ENCODE measurements at places on chromosomes 5 and 9.

- no peak for DNase-seq
These were observed 297.1 kb downstream of the HCN1 start for GRCh38 chr5:45399041-45399440.

GRCh38 chr5:31632460-31632859, 6.5 kb upstream of the PDZD2 start:
- DNase-seq: no peak

- no peak for DNase-seq
These were observed 3.7 kb upstream of the AJM1 start for GRCh38 chr9:136838314-136839228.

GRCh38 chr9:100759215-100759614, 181.3 kb downstream of the CAVIN4 start:
- DNase-seq: no peak

DNA sequence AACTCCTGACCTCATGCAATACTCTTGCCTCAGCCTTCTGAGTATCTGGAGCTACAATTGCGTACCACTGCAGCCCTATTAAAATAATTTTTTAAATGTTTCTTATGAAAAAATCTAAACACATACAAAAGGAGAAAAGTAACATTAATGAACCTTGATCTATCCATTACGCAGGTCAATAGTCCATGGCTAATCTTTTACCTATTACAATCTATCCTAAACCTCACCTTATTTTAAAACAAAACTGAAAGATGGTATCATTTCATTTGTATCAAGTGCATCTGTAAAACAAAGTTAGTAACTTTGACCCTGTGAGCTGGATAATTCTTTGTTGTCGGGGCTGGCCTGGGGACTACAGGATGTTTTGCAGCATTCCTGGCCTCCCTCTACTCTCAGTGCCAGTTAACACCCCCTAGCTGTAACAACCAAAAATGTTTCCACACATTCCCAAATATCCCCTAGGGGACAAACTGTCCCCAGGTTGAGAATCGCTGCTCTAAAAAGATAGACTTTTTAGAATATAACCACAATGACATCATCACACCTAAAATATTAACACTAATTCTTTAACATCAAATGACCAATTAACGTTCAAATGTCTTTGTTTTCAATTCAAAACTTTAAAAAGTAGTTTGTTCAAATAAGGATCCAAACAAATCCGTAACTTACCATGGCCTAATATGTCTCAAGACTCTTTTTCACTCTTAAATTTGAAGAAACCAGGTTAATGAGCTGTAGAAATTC, 54.8 kb downstream of the RNF38 start:
- no peak for DNase-seq

DNA sequence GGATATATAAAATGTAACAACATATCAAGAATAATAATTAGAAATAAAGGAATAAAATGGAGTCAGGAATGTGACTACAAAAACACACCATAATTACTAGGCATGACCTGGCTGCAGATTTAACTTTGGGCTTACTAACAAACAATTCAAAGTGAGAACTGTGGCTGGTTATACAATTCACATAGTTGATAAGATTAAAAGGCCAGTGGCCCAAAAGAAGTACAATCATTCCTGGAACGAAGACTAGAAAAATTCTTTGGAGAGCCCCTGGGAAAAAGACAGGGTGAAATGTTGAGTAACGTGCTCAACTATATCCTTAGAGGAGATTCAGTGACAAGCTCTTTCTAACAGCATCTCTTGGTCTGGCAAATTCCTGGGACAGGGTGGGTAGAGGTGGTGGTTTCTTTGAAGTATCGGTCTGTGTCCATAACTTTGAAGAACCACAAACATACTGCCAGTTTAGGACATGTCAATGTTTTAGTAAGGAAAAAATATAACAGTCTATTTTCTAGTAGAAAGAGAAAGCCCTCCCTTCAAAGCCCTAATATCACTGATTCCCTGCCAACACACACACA, 75.0 kb upstream of the IL6ST start:
- no peak for DNase-seq

- DNase-seq: no peak
These were observed 146.3 kb downstream of the RORB start for GRCh38 chr9:74643303-74643923.

GRCh38 chr9:124257070-124257843, 492 bp upstream of the NEK6 start:
- DNase-seq: no peak

DNA sequence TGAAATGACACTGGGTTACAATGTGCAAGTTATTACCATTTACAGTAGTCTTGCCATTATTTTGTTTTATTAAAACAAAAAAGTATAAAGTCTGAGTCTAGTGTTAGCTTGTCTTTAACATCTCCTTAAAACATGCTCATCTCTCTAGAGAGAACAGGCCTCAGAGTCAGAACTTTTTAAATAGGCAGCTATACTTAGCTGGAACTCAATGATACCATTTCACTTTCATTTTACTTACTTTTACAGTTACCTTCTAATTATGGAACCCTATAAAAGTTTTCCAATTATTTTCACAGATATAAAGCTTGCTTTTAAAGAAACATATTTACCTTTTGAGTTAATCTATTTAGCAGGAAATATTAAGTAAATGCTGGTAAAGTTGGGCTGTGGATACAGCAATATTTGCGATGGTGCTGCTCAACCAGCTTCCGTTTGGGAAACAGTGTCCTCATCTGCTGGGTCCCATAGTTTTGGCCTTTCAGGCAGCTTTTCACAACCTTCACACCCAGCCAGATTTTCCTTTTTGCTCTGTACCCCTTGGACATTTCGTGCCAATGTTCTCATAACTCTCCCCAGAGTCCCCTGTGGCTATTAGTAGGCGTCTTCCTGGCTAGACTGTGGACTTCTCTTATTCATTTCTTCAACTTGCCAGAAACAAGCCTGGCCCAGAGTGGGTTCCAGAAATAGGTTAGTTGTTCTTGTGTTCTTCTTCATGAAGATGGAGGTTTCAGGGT, 36.3 kb upstream of the UBTD2 start:
- DNase-seq: no peak

DNA sequence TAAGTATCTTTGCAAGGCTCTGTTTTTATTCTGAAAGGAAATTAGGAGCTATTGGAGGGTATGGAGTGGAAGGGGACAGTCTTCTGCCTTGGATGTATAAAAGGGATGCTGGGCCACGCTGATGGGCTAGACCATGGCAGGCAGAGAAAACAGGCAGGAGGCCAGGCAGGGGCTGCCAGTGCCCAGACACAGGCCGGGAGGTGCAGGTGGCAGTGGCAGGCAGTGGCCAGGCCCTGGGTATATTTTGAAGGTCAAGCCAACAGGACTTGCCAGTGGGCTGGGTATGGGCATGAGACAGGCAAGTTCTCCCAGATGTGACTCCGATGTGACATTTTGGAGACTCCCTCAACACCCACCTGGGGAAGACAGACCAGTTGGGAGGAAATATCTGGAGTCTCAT, 131.9 kb downstream of the KCNIP1 start:
- no peak for DNase-seq

DNA sequence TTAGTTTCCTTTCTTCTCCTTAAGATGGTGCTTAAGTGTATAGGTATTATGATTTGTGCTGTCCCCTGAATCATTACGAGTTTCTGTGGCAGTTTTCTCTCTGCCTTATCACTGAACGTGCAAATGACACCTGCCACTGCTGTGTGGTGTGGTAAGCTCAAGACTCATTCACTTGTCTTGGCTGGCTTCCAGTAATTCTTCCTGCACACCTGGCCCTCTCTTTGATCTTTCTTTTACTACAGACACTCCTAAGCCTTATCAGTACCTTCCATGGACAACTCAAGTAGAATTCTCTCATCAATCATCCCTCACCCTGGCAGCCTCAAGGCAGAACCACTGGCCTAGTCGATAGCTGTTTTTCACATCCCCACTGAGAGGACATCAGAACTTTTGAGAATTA, 82.6 kb upstream of the ADAMTS19 start:
- DNase-seq: no peak

DNA sequence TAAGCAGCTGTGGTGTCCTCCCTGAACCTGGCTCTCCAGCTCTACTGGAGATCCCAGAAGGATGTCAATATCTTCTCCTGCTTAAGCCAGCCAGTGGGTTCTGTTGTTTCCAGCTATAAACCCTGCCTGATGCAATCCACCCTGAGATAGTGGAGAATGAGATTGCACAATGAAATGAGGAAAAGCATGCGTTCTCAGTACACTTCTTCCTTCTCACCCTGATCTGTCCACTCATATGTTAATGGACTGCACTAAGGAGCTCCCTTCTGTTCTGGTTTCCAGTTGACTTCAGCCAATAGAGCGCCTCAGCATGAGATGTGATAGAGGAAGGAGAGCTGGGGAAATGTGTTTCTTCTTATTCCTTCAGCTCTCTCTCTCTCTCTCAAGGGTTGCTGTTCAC, 40.0 kb upstream of the CDH6 start:
- no peak for DNase-seq

DNA sequence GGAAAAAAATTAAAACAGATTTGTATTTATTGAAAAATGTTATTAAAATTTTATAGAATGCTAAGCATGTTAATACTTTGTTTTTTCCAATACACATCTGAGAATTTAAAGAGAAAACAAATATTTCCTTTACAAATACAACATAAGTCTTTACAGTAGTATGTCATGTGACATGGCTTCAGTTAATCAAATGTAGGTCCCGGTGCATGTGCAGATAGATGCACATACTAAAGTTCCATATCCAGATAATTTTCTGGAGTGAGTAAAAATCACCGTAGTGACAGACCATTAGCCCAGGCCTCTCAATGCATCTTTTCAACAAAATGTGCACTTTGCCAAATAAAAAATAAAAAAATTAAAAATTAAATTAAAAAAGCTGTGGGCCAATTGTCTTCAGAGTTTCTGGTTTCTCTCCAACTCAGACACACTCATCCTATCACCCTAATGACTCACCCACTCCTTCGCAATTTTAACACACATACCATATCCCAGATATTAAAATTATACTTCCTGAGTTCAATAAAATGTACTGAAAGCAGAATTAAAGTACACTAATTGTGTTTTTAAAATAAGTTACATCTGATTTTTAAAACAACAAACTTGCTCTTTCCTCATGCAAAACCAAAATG, 508.1 kb downstream of the NR2F1-AS1 start:
- DNase-seq: no peak

GRCh38 chr5:176851871-176852658, 41.7 kb downstream of the UNC5A start:
- DNase-seq: no peak

- no peak for DNase-seq
These were observed 500.0 kb upstream of the KLF4 start for GRCh38 chr9:107989544-107989943.

GRCh38 chr9:83681490-83681889, 26.3 kb downstream of the UBQLN1 start:
- DNase-seq: no peak

- DNase-seq: no peak
These were observed 358.5 kb upstream of the RGMB start for GRCh38 chr5:98414938-98415337.

- DNase-seq: no peak
These were observed 28.2 kb downstream of the EXOC3 start for GRCh38 chr5:470961-471749.

GRCh38 chr5:7846327-7846726, 4.6 kb downstream of the CFAP90 start:
- no peak for DNase-seq

- peak; percentile 63 for DNase-seq
These were observed 880.9 kb upstream of the SEMA6A start for GRCh38 chr5:117455236-117456233.

- DNase-seq: no peak
These were observed 57.6 kb downstream of the TMOD1 start for GRCh38 chr9:97559111-97559514.

DNA sequence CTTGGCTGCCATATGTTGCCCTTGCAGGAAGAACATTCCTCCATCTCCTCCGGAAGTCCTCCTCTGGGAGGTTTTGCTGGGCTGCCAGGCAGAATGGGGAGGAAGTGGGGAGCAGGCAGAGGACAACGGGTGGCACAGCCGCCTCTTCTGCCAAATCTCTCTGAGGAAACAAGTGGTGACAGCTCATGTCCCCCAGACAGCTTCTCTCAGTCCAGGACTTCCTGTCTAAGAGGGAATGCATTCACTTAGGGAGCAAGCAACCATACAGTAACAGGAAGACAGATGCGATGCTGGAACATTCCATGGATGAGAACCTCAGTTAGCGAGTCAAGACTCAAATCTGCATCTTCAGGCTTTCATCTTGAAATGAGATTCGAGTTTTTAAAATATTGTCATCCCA, 701.0 kb downstream of the SEMA5A start:
- DNase-seq: no peak

GRCh38 chr9:112863214-112863613, 27.5 kb downstream of the SLC46A2 start:
- DNase-seq: no peak

DNA sequence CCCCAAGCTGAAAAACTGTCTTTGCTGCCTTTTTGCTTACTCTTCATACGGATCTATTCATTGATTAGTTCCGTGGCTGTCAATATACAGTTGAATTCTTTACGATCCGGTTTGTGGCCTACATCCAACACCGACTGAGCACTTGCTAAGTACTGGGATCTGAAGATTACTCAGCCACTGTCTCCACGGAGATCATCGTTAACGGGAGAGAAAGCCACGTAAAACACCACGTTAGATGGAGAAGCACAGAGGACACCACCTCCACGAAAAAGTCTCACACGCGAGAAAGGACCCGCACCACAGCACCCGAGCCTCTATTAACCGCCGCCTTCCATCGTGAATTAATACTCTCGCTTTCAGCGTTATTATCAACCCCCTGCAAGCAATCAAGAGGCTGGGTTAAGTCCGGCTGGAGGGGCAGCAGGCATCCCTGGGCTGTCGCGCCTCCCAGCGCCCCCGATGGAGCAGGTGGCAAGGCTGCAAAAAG, 650 bp downstream of the ELP1 start:
- DNase-seq: no peak

GRCh38 chr5:60842871-60843385, 1.1 kb downstream of the ELOVL7 start:
- peak; percentile 50 for DNase-seq

GRCh38 chr9:76453785-76454184, 5.2 kb upstream of the GCNT1 start:
- no peak for DNase-seq

- DNase-seq: peak; percentile 66
These were observed 1.1 kb downstream of the LARP1 start for GRCh38 chr5:154756009-154756867.

GRCh38 chr9:33148367-33149014, 18.6 kb downstream of the B4GALT1 start:
- DNase-seq: no peak

DNA sequence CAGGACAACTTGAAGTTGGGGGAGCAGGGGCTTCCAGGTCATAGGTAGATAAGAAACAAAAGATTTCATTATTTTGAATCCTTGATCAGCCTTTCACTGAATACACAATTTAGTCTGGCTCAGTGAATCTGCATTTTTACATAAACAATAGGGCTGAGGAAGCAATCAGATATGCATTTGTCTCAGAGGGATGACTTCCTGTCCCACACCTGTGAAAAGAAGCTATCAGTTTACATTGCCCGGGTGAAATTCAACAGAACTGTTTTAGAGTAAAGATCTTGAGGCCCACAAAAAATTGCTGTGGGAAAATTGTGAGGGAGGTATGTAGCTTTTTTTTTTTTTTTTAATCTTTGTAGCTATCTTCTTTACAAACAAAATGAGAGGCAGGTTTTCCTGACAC, 38.3 kb downstream of the DNAJB5 start:
- no peak for DNase-seq

- no peak for DNase-seq
These were observed 3.4 kb upstream of the CDK7 start for GRCh38 chr5:69231281-69231680.

All from ecto neural progenitor cell (in vitro differentiated cells).